ENCODE measurements at places on chromosomes 16 and 17. TPM values are rescaled to one million over a fixed set of nuclear protein-coding genes. Genes with fewer than 3 reads are reported as not detected.

- peak; percentile 56 for DNase-seq
These were observed 5.7 kb downstream of the WSCD1 start for GRCh38 chr17:6075845-6076244.

- DNase-seq, result no peak
These were observed 5.0 kb upstream of the CCL8 start for GRCh38 chr17:34314279-34314678.

- no peak for DNase-seq
These were observed 67.6 kb upstream of the FOXF1 start for GRCh38 chr16:86442703-86443102.

- DNase-seq, result peak; percentile 83
These were observed 31.4 kb downstream of the ACTG1 start for GRCh38 chr17:81481073-81481799.

- DNase-seq, result no peak
These were observed 30.5 kb downstream of the TMEM98 start for GRCh38 chr17:32958418-32958817.

DNA sequence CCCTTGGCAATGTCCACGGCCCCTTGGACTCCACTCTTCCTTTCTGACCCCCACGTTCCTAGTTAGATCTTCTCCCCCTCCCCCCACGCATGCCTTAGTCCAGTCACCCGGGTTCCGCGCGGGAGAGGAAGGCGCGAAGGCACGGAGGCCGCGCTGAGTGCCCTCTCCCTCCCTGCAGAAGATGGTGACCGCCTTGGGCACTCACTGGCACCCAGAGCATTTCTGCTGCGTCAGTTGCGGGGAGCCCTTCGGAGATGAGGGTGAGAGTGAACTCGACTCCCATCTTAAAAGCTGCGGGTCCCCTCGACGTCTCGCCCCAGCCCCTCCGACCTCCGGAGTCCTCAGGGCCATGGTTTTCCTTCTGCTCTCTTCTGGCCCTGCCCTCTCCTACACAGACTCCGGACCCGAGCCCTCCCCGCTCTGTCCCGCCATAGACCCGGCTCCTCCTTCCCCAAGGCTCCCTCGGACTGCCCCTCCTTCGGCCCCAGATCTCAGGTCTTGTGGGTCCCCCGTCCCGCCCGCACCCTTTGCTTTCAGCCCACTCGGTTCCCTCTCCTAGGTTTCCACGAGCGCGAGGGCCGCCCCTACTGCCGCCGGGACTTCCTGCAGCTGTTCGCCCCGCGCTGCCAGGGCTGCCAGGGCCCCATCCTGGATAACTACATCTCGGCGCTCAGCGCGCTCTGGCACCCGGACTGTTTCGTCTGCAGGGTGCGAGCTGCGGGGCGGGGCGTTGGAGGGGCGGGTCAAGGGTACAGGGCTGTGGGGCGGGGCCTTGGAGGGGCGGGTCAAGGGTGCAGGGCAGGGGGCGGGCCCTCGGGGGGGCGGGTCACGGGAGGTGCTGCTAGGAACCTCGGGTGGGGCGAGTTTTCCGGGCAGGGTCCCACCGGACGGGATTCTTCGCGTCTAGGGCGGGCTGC, 4.6 kb downstream of the TGFB1I1 start:
- DNase-seq, result peak; percentile 73

DNA sequence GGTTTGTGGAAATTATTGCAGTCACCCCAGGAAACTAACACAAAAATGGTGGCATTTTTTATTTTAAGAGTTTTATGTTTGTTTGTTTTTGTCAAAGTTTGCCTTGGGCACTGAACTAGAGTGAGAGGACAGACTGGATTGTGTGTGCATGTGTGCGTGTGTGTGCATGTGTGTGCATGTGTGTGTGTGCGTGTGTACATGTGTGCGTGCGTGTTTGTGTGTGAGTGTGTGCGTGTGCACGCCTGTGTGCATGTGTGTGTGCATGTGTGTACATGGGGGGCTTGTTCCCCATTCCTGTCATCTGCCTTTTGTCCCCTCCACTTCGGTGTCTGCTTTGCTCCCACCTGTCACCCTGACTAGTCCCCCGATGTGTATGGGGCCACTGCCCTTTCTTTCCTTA, 32.5 kb downstream of the MGAT5B start:
- no peak for DNase-seq

DNA sequence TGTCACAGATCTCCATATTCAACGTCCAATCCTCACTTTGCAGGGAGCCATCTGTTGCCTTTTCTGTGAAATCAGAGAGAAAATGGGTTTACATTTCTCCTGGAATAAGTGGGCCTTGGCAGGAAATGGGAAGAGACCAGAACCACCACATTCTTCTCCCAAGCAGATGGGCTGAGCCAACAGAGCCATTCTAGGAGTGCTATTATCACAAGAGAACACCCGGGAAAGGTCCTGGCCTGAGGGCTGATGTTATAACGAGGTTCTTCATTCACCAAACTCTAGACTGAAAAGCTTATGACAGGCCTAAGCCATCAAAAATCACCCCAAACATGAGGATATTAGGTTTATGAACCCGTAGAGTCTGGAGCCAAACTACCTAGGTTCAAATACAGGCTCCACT, 64.7 kb downstream of the TOM1L2 start:
- no peak for DNase-seq

Gene MYH1
- total RNA-seq, result 2,943 TPM

- DNase-seq, result peak; percentile 67
These were observed 1.5 kb downstream of the PHLPP2 start for GRCh38 chr16:71722801-71723536.
